ENCODE measurements at places on chromosomes 11 and 22. TPM values are rescaled to one million over a fixed set of nuclear protein-coding genes. Genes with fewer than 3 reads are reported as not detected.

DNA sequence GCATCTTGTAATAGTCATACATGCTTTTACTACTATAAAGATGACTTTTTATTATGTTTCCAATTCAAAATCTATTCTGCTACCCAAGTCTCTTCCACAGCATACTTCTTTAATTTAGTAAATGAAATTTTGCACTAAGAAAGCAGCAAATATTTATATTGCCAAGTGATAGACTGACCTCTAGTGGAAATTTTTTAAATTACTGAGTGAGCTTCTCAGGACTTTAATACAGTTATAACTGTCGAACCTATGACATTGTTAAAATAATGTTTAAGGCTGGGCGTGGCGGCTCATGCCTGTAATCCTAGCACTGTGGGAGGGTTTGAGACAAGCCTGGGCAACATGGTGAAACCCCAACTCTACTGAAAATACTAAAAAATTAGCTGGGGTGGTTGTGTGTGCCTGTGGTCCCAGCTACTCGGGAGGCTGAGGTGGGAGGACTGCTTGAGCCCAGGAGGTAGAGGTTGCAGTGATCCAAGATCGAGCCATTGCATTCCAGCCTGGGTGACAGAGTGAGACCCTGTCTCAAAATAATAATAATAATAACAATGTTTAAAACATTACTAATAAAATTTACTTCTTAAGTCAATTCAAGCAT is 27.3 kb downstream of the STK33 start:
- DNase-seq = peak; percentile 43

GRCh38 chr11:1228921-1229451 is 6.1 kb downstream of the MUC5B start:
- no peak for DNase-seq

- no peak for DNase-seq
These were observed 6.5 kb upstream of the RASD2 start for GRCh38 chr22:35534091-35534490.

Gene OVCH2
- not detected for total RNA-seq

DNA sequence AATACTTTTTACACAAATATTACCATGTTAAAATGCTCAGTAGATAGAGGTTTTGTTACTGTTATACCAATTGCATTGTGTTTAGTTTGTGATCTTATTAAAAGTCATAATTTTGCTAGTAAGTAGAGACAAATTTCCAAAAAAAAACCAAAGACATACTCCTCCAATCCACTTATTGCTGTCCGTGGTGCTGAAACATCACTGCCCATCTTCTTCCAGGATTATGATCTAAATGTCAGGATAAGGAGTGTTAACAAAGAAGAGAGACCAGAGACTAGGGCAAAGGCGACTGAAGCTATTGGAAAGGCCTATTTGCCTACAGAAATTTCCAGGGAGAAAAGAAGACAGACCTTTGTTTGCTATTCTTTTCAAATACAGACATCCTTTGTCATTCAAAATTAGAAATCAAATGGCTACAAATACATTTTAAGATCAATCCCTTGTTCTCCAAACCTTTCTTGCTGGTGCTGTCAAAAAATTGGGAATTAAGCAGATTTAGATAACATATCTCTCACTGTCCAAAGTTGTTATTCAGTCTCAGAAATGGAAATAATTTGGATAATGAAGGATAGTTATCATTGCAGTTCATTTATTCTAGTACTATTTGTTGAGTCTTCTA is 199.7 kb downstream of the C11orf91 start:
- DNase-seq = peak; percentile 44

Gene OR2D2
- not detected for total RNA-seq

Gene PKNOX2
- not detected for total RNA-seq

Gene TCF20
- total RNA-seq = 16.9 TPM

DNA sequence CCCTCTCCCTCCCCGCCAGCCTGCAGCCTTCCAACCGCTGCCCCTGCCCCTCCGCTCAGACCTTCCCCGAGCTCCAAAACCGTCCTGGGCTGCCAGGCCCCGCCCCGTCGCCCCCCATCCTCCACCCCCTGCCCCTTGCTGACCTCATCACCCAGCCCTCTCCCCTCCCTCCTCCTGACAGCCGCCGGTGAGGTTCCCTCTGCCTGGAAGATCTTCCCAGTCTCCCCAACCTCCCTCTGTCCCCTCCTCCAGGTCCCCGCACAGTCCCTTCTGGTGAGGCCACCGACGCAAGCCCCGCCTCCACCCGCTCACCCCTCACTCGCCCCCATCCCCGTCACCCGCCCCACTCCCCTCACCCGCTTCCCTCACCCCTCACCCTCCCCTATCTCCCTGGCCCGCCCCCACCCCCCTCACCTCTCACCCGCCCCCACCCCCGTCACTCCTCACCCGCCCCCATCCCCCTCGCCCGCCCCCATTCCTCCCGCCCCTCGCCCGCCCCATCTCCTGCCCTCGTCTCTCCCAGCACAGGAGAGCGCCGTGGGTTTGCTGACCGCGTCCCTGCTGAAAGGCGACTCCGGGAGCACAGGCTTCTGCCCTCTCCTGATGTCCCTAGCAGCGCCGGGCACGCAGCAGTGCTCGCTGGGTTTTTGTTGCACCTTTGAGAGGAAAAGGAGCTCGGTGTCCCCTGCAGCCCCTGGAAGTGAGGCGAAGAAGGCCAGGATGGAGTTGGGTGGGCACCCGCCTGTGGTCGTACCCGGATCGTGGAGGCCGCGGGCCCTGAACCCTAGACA is 16.4 kb upstream of the UPK3A start:
- no peak for DNase-seq

DNA sequence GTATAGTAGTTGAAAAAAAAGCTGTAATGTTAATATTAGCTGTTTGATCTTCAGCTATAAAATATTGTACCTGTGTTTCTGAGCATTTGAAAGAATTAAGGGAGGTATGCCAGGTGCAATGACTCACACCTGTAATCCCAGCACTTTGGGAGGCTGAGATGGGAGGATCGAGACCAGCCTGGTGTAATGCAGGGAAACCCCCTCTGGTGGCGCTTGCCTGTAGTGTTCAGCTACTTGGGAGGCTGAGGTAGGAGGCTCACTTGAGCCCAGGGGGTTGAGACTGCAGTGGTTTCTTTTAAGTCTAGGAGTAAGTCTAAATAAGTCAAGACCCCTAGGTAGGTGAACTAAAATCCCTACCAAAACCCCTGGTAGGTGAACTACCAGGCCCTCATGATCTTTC is 37.1 kb downstream of the TAF1D start:
- no peak for DNase-seq

Gene CHST1
- 6.1 TPM for total RNA-seq
